ENCODE measurements at places on chromosomes 3 and 15. TPM values are rescaled to one million over a fixed set of nuclear protein-coding genes. Genes with fewer than 3 reads are reported as not detected.

The NPAP1 gene
- total RNA-seq = not detected

The KLF15 gene
- 4.1 TPM for total RNA-seq

The CFAP91 gene
- total RNA-seq = 0.77 TPM

The PLOD2 gene
- 114 TPM for total RNA-seq

The CFAP161 gene
- 0.17 TPM for total RNA-seq

The RNU5B-1 gene
- not detected for total RNA-seq

The FHIT gene
- total RNA-seq = 2.1 TPM

The SENP8 gene
- 2.6 TPM for total RNA-seq

The GDPGP1 gene
- 6.2 TPM for total RNA-seq

The ITIH4 gene
- 2.6 TPM for total RNA-seq

The HYKK gene
- total RNA-seq = 2.6 TPM

The SEMA5B gene
- total RNA-seq = not detected

The ZPLD1 gene
- total RNA-seq = 0.17 TPM

The LINGO1 gene
- total RNA-seq = not detected

The MYRIP gene
- under 0.01 TPM for total RNA-seq

The EPHA3 gene
- 0.99 TPM for total RNA-seq

The SLC24A5 gene
- total RNA-seq = not detected

The ALG1L2 gene
- 0.50 TPM for total RNA-seq

- no peak for DNase-seq
These were observed 172.0 kb downstream of the MTHFS start for GRCh38 chr15:79724804-79725203.

GRCh38 chr3:50450209-50450921, 53.1 kb downstream of the CACNA2D2 start:
- DNase-seq = peak; percentile 77

GRCh38 chr15:86267892-86268291, 188.2 kb downstream of the AGBL1 start:
- DNase-seq = peak; percentile 67

DNA sequence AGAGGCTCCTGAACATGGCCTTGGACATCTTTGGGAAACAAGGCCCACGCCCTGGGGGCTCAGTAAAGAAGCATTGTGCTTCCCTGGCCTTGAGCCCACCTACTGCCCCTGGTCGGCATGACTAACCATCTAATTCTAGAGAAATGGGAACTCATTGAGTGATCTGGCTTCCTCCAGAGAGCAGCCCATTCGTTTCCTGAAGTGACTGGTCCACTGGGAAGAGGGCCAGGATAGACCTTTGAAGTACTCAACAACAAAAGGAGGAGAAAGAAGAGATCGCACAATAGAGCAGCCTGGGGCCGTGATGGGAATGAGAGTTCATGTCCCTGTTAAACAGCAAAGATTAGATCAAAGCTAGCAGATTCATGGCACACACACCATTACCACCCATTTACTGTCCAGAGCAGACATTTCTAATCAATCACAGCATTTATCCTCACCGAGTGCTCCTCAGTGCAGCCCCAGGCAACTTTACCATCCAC, 514.4 kb upstream of the PROK2 start:
- DNase-seq = peak; percentile 83

DNA sequence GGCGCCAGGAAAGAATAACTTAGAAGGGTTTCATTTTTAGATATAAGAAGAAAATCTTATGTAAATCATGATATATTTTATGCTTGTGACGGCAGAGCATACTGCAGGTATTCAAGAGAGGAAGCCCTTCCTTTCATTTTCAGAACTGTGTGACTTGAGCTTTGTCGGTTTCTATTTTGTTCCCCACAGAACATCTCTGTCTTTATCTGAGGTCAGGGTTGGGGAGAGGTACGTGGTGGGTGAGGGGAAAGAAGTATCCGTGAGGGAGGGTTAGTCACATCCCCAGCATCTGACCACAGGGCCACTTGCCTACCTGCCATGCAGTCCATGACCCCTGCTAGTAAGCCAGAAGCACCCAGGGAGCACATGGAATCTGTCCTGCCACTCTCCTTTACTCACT, 126.5 kb downstream of the DGKG start:
- DNase-seq = no peak

DNA sequence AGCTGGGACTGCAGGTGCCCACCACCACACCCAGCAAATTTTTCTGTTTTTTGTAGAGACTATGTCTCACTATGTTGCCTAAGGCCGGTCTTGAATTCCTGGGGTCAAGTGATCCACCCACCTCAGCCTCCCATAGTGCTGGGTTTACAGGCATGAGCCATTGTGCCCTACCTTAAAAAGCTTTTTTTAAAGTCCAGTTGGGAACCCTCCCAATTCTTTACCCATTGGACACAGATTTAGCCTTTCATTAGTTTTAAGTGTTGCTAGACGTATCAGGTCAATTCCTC, 1.7 kb upstream of the DENND4A start:
- no peak for DNase-seq

- no peak for DNase-seq
These were observed 102.6 kb downstream of the ITPR1 start for GRCh38 chr3:4595710-4596113.

DNA sequence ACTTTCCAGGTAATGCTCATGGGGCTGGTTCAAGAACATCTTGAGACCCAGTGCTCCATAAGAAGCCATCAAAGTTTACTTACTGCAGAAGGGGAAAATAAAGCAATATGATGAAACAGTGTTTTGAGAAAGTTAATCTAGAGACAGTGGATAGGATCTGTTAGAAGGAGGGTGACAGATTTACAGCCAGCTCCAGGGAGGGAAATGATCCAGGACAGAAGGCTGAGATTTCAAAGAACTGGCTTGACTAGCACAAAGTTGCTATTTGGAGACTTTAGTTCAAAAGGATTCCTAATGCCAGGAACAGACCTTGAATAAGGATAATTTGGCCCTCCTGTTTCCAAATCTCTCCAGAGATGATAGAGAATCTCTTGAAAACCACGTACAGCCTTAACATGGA, 166.5 kb upstream of the NECTIN3 start:
- no peak for DNase-seq

GRCh38 chr3:194449913-194450312, 36.9 kb downstream of the ATP13A3 start:
- no peak for DNase-seq

GRCh38 chr15:42154212-42154941, 2.1 kb downstream of the PLA2G4F start:
- DNase-seq = no peak

DNA sequence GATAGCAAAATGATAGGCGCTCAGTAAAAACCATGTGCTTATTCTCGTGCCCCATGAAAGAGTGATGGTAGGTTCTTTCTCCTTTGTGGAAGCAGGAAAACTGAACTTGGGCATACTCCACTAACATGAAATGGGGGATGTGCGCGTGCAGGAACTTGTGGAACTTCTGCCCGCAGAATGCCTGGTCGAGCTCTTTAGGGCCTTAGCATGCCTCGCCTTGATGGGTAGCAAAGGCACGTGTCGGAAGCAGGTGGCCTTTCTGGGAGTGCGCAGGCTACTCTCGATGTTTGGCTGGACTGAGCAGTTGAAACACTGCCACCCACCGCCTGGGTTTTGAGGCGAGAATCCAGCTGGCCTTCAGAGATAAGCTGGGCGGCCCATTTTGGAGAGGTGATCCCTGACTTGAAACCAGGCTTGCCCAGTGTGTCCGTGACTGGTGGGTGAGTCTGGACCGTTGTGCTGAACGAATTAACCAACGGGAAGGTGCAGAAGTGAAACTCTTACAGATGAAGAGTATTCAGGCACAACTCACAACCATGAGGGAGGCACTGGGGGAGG, 842 bp downstream of the PCCB start:
- peak; percentile 64 for DNase-seq

- DNase-seq = no peak
These were observed 6.1 kb upstream of the MESP2 start for GRCh38 chr15:89770041-89770440.

DNA sequence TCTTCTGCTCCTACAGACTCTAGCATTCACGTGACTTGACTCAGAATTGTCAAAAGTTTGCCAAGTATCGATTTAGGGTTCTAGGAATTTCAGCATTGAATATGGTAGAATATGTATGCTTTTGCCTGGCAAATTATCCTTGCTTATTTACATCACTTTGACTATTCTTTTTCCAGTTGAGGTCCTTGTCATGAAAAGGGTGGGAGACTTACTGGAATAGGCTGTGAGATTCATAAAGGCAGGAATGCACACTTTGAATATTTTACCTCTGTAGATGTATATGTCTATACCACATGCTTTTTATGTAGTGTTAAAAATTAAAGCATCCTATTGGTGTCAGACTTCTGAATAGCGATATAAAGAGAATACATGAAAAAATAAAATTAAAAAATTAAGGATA, 378.8 kb upstream of the RARB start:
- no peak for DNase-seq

- DNase-seq = peak; percentile 42
These were observed 44.9 kb downstream of the GJD2 start for GRCh38 chr15:34709866-34710265.

DNA sequence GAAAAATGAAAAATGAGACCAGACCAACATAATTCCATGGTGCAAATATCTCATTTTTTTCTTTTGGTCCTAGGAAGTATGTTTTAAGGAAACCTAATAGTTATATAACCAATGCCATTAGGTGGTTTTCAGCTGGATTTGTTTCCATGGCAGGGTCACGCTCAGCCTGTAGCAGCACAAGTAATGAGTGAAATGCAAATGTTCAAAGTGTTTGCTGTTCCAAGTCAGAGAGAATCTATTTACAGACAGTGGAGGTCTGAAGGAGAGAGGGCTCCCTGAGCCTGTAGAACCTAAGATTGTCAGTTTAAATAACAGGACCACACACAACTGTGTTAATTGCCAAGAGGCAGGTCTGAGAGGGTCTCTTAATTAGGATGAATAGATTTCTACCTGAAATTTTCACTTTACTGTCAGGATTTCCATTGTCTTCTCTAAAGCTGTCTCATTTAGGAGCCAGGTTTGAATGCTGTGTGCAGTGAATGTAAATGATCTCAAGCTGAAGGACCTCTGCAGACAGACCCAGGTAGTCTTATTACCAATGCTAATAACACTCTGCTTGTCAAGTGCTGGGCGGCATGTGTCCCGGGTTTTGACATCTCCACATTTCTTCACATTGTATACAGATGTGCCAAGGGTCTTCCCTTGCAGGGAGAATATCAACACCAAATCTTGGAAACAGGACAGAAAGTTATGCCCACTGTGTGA, 317.3 kb upstream of the NECTIN3 start:
- no peak for DNase-seq

DNA sequence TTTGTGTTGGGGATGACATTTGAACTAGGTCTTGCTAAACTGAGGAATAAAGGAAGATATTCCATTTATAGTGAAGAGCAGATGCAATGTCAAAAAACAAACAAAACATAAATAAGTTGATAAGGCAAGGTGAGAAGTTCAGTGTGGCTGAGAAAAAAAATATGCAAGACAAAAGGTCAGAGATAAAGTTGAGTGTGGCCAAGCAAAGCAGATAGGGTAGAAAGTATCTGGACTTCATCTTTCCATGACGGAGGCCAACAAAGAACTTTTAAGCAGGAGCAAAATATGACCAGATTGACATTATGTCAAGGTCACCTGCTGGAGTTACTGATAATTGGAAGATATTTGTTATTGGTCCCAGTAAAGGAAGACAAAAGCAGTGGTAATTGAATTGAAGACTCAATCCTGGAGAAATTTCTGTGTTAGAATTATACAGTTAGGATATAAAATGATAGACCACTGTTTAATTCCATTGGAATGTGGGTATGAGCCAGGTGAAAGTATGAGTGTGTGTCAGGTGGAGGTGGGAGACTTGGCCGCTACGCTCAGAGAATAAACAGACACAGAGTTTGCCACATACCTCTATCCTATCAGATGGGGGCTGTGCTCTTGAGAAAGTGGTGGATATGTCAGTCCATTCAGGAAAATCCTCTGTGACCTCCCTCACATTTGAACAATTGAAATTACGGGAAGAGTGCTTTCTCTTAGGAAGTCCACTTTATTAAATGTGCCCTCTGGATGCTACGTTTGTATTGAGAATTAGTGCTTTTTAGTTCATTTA, 28.1 kb downstream of the ADIPOQ start:
- DNase-seq = no peak

GRCh38 chr3:52120556-52121463, 33.4 kb downstream of the POC1A start:
- DNase-seq = no peak

- no peak for DNase-seq
These were observed 378.7 kb upstream of the ATP11B start for GRCh38 chr3:182414586-182414985.

GRCh38 chr3:58858126-58858525, 191.6 kb upstream of the FAM3D start:
- DNase-seq = no peak

DNA sequence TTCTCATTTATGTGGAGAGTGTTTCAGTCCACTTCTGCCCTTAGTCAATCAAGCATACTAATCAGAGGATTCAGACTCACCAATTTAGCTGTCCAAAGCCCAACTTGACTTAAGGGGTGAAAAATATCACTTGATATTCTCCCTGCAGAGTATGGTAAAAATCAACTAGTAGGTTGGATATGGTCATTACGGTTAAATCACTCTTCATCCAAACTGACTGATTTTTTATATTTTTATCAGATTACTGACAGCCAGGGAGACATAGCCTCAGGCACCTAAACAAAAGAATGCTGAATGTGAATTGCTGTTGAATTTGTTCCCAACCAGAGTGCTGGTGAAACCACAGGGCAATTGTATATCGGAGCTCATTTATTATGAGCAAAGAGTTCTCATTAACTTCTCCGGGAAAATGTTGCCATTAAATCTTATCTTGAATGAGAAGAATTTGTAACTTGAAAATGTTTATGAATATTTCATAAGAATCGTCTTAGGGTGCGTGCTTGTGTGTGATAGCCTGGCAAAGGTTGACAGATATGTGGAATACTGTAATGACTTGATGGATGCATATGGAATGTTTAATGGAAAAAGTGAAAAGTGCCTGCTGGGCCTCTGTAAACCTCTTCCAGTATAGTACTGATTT, 411.2 kb downstream of the NAALADL2 start:
- peak; percentile 90 for DNase-seq

DNA sequence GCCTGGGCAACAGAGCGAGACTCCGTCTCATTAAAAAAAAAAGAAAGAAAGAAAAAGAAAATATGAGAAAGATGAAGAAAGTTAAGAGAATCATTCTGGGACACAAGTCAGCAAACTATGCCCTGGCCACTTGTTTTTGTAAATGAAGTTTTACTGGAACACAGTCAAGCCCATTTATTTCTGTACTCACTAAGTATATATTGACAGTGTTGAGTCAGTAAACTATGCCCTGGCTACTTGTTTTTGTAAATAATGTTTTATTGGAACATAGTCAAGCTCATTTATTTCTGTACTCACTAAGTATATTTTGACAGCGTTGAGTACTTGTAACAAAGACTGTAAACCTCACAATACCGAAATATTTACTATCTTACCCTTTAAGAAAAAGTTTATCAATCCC, 42.2 kb upstream of the SIN3A start:
- no peak for DNase-seq

Data from fibroblast of lung (primary cell).